Activated CD8-positive, alpha-beta T cell treated with anti-CD3 and anti-CD28 coated beads for 36 hours (primary cell): ENCODE measurements at places on chromosomes 6 and 20. TPM values are rescaled to one million over a fixed set of nuclear protein-coding genes. Genes with fewer than 3 reads are reported as not detected.

DNA sequence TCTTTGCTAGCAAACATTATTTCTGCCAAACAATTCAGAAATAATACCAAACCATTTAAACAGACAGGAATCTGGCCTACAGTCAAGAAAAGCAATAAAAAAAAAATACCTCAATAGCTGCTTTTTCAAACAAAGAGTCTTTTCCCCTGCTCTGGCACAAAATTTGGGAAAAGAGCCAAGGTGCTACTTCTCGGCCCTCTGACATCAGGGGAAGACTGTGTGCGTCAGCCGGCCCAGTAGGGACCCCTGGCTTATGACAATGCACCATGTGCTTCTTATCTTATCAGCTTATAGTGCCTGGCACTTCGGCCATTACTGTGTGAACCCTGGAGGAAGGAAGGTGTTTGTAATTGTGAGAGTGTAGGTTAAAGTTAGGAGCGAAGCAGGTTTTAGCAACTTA, 89.4 kb downstream of the PDE10A start:
- H3K27me3 ChIP-seq: peaks cover 1% of the 10 kb centered on the region
- no peak overlapping the region for H3K27ac ChIP-seq
- H3K4me1 ChIP-seq: no peaks in the 10 kb centered on the region
- H3K4me3 ChIP-seq: no peak overlapping the region
- DNase-seq: no peak
- H3K36me3 ChIP-seq: no peaks in the 10 kb centered on the region

- H3K4me3 ChIP-seq: no peak overlapping the region
- H3K27ac ChIP-seq: no peak overlapping the region
- H3K4me1 ChIP-seq: peaks cover 13% of the 10 kb centered on the region
- DNase-seq: no peak
These were observed 13.9 kb downstream of the NR2E1 start for GRCh38 chr6:108179741-108180140.

DNA sequence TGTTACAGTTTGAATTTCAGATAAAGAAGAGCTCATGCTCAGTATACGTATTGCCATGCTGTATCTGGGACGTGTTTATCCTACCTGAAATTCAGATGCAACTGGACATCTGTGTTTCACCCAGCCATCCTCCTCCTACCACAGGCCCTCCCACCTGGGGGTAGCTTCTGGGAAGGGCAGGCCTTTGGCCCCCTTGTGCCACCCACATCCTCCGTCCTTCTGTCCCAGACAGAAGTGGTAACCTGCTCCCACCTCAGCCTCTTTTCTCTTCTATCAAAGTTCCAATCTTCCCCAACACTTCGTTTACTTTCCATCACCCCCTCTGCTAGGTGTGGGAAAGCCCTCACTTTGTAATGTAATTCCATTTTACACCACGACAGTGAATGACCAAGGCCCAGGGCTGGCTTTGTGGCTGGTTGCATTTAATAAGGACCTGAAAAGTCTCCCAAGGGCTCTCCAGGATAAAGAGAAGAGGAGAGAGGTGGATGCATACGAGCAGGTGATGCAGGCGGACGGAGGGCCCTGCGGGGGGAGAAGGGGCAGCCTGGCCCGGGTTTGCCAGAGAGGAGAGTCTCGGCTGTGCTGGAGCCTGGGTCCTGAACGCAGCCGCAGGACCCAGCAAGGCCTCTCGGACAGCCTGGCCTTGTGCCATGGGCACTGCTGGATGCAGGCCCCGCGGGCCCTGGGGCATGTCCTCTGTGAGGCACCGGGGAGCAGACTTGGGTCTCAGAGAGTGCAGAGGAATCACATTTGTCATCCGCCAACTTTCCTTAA, 98.4 kb downstream of the PSMB1 start:
- no peak for DNase-seq
- peaks cover 3% of the 10 kb centered on the region for H3K27me3 ChIP-seq
- H3K27ac ChIP-seq: no peak overlapping the region
- H3K36me3 ChIP-seq: no peaks in the 10 kb centered on the region
- H3K4me1 ChIP-seq: peaks cover 8% of the 10 kb centered on the region

DNA sequence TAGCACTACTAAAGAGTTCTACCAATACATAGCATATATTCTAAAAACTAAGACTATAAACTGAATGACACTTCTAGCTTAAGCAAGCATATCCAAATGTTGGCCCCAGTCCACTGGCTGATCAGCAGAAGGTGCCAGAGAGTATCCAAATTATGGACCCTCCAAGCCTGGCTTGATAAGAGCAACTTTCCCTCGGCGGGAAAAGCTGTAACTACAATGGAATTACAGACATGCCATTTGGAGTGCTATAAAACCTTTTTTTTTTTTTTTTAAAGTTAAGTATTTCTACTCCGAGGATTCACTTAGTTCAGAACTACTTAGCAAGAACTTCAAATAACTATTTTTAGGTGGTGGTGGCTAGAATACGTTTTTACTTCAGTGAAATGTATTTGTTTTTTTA, 94.6 kb downstream of the EPB41L2 start:
- H3K36me3 ChIP-seq: no peaks in the 10 kb centered on the region
- H3K4me3 ChIP-seq: no peak overlapping the region

GRCh38 chr6:85569323-85569722, 24.3 kb downstream of the SNX14 start:
- H3K27ac ChIP-seq: no peak overlapping the region
- H3K27me3 ChIP-seq: no peaks in the 10 kb centered on the region
- DNase-seq: no peak
- H3K4me3 ChIP-seq: no peak overlapping the region

DNA sequence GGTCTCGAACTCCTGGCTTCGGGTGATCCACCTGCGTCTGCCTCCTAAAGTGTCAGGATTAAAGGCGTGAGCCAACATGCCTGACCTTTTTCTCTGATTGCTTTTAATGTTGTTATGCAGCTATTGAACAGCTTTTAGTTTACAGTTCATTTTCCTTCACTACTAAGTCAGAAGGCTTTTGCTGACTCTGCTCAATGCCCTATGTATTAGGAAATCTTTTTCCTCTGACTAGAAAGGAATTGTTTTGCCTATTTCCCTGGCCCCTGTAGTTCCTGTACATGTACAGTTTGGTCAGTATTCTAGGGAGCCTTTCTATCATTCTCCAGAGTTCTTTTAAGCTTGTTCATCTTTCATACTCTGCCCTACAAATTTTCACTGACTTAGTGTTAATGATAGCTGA, 280.2 kb downstream of the CDKAL1 start:
- DNase-seq: no peak
- peaks cover 9% of the 10 kb centered on the region for H3K36me3 ChIP-seq
- H3K4me1 ChIP-seq: peaks cover 7% of the 10 kb centered on the region
- no peak overlapping the region for H3K4me3 ChIP-seq
- H3K27me3 ChIP-seq: no peaks in the 10 kb centered on the region

- peak overlapping the region; percentile 82 for H3K27ac ChIP-seq
- H3K4me3 ChIP-seq: peak overlapping the region; percentile 33
- peaks cover 61% of the 10 kb centered on the region for H3K4me1 ChIP-seq
- peak; percentile 20 for DNase-seq
These were observed 374.4 kb downstream of the UTRN start for GRCh38 chr6:144659202-144660182.

DNA sequence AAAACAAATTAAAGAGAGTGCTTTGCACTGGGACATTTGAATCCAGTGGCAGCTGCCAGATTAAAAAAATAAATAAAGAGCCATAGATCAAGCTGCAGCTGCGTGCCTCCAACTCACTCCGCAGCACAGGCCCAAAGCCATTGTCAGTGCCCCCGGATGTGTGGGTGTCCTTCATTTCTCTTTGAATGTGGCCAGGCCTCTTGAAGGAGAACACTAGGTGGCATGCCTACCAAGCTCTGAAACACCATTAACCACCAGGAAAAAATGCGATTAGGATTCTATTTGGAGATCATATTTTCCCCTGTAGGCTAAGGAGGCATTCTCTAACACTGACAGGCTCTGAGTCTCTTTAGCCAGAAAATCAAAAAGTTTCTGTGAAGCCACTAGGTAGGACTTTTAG, 549.8 kb downstream of the PRKN start:
- no peaks in the 10 kb centered on the region for H3K27me3 ChIP-seq
- peaks cover 9% of the 10 kb centered on the region for H3K4me1 ChIP-seq
- H3K36me3 ChIP-seq: no peaks in the 10 kb centered on the region
- no peak for DNase-seq

- no peak for DNase-seq
- no peaks in the 10 kb centered on the region for H3K27me3 ChIP-seq
- H3K4me1 ChIP-seq: peaks cover 2% of the 10 kb centered on the region
- no peaks in the 10 kb centered on the region for H3K36me3 ChIP-seq
These were observed 253.2 kb downstream of the PLCB1 start for GRCh38 chr20:8385247-8385646.

DNA sequence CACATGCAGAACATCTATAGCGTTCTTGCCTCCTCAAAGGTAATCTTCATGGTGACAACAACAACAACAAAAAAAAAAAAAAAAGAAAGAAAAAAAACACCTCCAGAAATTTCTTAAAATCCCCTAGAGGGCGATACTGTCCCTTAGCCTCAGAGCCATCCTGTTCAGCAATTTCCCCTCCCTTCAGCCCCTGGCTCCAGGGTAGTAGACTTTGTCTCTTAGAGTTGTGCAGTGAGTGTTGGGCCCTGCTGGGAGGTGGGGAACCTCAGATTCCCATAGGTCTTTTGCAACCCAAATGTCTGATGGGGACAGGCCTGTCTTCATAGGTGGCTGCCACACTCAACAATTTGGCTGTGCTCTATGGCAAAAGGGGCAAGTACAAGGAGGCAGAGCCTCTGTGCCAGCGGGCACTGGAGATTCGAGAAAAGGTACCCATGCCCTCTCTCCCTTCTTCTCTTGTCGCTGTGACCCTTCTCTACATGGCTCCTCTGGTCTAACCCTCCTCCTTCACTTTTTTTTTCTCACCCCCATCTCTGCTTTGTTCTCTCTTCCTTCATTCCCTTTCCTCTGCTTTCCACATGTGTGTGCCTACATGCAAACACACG, 6.0 kb upstream of the PTK7 start:
- H3K27ac ChIP-seq: no peak overlapping the region
- H3K4me1 ChIP-seq: no peaks in the 10 kb centered on the region
- H3K27me3 ChIP-seq: no peaks in the 10 kb centered on the region
- peaks cover 6% of the 10 kb centered on the region for H3K36me3 ChIP-seq
- peak; percentile 45 for DNase-seq
- no peak overlapping the region for H3K4me3 ChIP-seq

- peaks cover 8% of the 10 kb centered on the region for H3K27me3 ChIP-seq
- H3K27ac ChIP-seq: no peak overlapping the region
- H3K4me1 ChIP-seq: no peaks in the 10 kb centered on the region
- no peaks in the 10 kb centered on the region for H3K36me3 ChIP-seq
These were observed 39.6 kb downstream of the LAMA4 start for GRCh38 chr6:112214739-112215269.

GRCh38 chr6:137224799-137225198, 5.6 kb upstream of the IFNGR1 start:
- H3K36me3 ChIP-seq: no peaks in the 10 kb centered on the region
- H3K4me1 ChIP-seq: peaks cover 39% of the 10 kb centered on the region
- H3K27ac ChIP-seq: no peak overlapping the region
- H3K4me3 ChIP-seq: no peak overlapping the region
- peaks cover 6% of the 10 kb centered on the region for H3K27me3 ChIP-seq

- peaks cover 4% of the 10 kb centered on the region for H3K36me3 ChIP-seq
- no peaks in the 10 kb centered on the region for H3K4me1 ChIP-seq
- no peak for DNase-seq
- no peak overlapping the region for H3K4me3 ChIP-seq
- peaks cover 6% of the 10 kb centered on the region for H3K27me3 ChIP-seq
- H3K27ac ChIP-seq: no peak overlapping the region
These were observed 102.0 kb downstream of the ADAT2 start for GRCh38 chr6:143348531-143348930.

DNA sequence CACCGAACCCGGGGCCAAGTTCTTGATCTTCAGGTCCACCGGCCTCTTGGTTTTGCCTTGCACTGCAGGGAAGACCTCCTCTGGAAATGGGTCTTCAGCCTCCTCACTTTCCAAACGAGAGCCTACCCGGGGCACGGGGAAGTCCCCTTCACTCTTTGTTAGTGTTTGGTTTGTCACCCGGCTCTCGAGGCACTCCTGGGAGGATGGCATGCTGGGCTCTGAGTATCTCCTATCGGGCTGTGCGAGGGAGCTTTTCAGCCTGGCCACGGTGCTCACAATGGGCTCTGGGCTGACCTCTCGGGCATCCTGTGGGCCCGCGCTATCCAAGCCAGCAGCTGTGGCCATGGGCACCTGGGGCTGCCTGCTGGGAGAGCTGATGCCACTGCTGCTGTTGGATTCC, 8.1 kb downstream of the TAGAP start:
- H3K4me1 ChIP-seq: peaks cover 61% of the 10 kb centered on the region
- peak overlapping the region; percentile 59 for H3K4me3 ChIP-seq
- H3K27ac ChIP-seq: peak overlapping the region; percentile 83
- DNase-seq: peak; percentile 32

DNA sequence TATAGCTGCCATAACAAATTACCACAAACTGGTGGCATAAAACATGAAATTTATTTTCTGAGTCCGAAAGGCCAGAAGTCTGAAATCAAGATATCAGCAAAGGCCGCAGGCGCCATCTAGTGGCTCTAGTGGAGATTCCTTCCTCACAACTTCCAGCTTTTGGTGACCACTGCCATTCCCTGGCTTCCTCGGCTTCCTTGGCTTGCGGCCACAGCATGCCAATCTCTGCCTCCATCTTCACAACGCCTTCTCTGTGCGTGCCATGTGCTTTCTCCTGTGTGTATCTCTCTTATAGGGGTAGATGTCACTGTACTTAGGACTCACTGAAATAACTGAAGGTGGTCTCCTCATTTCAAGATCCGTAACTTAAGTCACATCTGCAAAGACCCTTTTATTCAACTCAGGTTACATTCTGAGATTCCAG, 5.4 kb upstream of the PLAGL1 start:
- H3K36me3 ChIP-seq: peaks cover 2% of the 10 kb centered on the region
- peak; percentile 81 for DNase-seq
- no peak overlapping the region for H3K27ac ChIP-seq

DNA sequence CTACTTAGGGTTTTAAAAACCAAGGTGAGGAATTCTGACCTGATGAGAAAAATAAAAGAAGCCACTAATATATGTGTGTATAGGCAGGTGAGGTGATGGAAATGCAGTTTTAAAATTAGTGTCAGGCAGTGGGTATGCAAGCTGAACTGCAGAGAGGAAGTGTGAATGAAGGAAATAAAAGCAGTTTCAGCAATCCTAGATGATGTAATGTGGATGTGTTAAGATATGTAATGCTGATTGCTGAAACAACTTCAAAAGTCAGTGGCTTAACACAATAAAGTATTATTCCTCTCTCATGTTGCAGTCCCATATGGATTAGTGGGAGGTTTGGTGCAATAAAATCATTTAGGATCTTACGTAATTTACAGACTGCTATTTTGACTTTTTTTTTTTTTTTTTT, 119.9 kb upstream of the ASCC3 start:
- no peak overlapping the region for H3K27ac ChIP-seq
- no peaks in the 10 kb centered on the region for H3K4me1 ChIP-seq
- H3K27me3 ChIP-seq: peaks cover 7% of the 10 kb centered on the region
- DNase-seq: no peak

- no peaks in the 10 kb centered on the region for H3K36me3 ChIP-seq
- no peak for DNase-seq
- no peaks in the 10 kb centered on the region for H3K4me1 ChIP-seq
- no peak overlapping the region for H3K4me3 ChIP-seq
These were observed 1211.1 kb upstream of the GJE1 start for GRCh38 chr6:140921366-140922226.

Gene FAM50B
- 5.2 TPM for total RNA-seq

Gene EYS
- not detected for total RNA-seq

Gene IRAK1BP1
- total RNA-seq: 2.6 TPM

Gene C20orf204
- 2.8 TPM for total RNA-seq

Gene SRXN1
- total RNA-seq: 9.8 TPM
